Urothelium cell line (cell line): ENCODE measurements at places on chromosomes 7 and 10.
A peak's percentile ranks its signal among the peaks of the same experiment; 100 is the strongest.

GRCh38 chr7:45886931-45887667 lies 1.2 kb upstream of the IGFBP1 start:
- no peak for DNase-seq

- no peak for DNase-seq
Measured at GRCh38 chr7:30268586-30268985, 15.8 kb upstream of the ZNRF2 start.

DNA sequence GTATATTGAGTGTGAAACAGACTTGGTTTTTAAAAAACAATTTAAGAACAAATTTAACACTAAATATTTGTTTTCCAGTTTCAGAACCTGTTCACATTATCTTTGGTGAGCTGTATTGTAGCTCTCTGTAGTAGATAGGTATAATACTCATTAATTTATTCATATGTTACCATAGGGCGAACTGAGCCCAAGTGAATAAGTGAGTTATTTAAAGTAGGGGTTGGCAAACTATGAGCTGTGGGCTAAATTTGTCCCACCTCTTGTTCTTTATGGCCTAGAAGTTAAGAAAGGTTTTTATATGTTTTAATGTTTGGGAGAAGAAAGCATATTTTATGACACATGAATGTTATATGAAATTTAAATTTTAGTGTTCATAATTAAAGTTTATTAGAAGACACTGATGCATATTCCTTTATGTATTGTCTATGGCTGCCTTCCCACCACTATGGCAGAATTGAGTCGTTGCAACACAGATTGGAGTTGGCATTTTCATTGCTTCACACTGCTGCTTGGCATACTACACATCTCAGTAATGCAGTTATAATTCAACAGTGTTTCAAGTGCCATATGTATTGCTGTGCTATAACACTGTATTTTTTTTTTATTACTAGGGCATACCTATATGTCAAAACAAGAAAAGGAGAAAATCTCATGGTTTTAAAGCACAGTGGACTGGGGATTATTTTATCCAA lies 146.5 kb downstream of the ADK start:
- no peak for DNase-seq

DNA sequence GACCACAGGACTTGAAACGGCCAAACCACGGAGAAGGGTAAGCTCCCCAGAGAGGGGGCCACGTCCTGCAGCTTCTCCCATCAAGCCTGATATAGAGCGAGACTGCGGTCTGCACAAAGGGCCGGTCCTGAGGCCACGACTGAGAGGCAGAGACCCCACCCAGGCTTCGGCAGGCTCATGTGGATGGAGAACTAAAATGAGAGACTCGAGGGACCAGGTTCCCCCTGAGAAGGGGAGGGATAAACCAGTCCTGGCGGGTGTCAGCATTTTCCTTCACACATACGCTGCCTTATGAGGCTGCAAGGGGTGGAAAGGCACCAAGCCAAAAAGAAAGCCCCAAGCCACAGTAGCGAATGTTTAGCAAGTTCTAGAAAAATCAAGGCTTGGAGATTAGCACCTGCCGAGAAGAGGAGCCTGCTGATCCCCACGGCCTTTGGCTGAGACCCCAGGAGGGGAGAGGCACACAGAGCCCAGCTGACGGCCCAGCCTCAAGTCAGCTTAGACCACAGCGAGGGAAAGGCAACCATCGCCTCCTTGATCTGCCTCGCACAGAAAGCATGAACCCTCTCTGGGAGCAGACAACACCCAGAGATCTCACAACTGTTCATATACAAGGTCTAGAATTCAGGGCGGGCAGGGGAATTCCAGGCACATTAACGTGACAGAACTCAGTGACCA lies 92.6 kb upstream of the RNF32 start:
- DNase-seq, result no peak

GRCh38 chr10:69774596-69774995 lies 27.1 kb upstream of the COL13A1 start:
- DNase-seq, result no peak

DNA sequence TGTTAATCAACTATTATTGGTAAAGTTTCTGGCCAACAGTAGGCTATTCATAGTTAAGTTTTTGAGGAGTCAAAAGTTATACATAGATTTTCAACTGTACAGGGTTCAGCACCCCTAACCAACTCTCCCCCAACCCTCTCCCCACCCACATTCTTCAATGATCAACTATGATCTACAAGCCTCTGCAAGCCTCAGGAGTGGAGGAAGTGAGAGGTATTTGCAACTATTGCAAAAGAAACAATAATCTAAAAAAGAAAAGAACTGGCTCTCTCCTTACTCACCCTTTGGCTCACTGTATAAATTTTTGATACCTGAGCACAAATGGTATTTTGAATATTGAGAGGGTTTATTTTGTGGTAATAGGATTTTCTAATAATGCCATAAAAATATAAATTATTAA lies 179.8 kb downstream of the IPMK start:
- DNase-seq, result no peak

GRCh38 chr10:29643771-29644501 lies 9.2 kb upstream of the SVIL start:
- DNase-seq, result no peak

DNA sequence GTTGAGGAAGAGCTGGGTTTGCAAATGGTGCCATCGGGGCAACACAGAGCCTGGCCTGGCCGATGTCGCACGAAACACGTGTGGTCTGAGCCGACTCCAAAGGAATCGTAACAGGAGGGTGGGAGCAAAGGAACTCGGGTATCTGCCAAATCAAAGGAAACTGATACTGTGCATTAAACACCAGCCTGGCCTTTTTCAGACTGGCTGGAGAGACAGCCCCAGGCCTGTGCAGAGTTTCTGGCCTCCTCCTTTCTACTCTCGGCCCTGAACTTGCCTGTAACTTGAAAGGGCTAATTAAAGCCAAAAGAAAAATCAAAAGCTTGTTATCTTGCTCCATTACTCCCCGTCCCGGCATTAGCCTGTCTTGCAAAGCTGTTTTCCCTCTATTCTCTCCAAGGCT lies 71.4 kb downstream of the PLXNA4 start:
- DNase-seq, result no peak

- DNase-seq, result no peak
Measured at GRCh38 chr10:60343254-60343653, 46.4 kb downstream of the ANK3 start.

- no peak for DNase-seq
Measured at GRCh38 chr7:143126146-143126545, 5.7 kb upstream of the PIP start.

DNA sequence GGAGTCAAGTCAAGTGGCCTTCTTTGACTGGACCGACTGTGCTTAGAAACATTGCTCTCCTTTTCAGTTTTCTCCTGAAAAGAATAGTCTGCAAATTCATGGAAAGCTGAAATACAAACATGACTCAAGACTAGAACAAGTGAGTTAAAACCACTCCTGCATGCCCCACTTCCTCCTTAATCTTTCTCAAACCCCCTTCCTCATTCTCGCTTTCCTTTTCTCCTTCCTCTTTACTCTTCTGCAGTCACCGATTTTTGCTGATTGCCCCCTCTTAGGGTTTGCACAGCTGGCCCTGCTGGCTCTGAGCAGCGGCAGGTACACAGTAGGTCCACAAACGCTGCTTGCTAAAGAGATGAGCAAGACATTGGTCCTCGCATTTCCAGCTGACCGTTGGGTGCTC lies 34.8 kb upstream of the MKI67 start:
- no peak for DNase-seq

DNA sequence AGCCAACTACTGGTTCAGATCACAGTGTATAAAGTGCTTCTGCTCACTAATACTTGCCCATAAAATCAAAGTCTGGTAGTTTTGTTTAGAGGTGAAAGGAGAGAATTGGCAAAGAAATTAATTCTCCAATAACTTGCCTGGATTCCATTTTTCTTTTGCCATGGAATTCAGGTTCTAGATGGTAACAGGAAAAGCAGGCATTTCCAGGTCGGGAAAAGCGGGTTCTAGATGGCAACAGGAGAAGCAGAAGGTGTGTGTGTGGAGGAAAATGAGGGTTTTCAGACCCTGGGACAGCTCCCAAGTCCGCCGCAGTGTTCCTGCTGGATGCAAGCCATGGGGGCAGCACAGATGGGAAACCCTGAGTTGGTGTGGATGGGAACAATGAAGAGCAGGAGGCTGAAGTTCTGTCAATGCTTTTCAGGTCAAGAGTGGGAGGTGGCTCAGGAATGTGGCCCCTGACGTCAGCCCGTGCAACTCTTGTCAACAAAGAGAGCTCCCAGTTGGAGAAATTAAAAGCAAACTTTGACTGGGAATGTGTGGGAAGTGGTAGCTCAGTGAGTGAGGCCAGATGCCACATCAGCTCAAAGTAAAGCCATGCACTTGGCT lies 696.7 kb downstream of the LRMDA start:
- no peak for DNase-seq

- peak; percentile 26 for DNase-seq
Measured at GRCh38 chr7:155291045-155291530, 6.6 kb upstream of the INSIG1 start.

DNA sequence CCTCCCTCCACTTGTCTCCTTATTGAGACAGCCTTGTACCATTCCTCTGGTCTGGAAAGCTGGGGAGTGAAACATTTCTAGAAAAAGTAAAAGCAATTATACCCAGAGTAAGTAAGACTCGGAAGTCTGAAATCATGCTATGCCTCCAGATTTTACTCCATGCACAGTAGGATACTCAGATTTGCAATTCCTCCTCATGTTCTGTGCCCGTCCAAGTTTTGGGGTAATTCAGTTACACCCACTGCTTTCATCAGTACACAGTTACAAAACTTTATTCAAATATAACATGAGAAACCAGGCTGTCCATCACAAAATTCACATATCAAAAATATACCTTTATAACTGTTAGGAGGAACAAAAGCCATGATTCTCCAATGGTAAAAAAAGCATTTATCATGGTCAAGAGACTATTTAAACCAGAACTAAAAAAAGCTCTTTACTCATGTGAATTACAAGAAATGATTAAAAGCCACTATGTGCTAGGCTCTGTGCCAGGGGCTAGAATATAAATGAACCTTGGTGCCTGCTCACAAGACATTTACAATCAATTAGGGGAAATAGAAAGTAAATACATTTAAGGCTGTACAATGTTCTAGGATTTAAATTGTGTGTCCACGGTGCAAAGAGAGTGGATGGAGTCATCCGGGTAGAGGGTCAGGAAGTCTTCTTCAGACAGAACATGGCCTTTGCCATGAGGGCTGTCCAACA lies 320.2 kb downstream of the ELMO1 start:
- no peak for DNase-seq

GRCh38 chr10:119981826-119982225 lies 89.3 kb downstream of the SEC23IP start:
- DNase-seq, result peak; percentile 39

DNA sequence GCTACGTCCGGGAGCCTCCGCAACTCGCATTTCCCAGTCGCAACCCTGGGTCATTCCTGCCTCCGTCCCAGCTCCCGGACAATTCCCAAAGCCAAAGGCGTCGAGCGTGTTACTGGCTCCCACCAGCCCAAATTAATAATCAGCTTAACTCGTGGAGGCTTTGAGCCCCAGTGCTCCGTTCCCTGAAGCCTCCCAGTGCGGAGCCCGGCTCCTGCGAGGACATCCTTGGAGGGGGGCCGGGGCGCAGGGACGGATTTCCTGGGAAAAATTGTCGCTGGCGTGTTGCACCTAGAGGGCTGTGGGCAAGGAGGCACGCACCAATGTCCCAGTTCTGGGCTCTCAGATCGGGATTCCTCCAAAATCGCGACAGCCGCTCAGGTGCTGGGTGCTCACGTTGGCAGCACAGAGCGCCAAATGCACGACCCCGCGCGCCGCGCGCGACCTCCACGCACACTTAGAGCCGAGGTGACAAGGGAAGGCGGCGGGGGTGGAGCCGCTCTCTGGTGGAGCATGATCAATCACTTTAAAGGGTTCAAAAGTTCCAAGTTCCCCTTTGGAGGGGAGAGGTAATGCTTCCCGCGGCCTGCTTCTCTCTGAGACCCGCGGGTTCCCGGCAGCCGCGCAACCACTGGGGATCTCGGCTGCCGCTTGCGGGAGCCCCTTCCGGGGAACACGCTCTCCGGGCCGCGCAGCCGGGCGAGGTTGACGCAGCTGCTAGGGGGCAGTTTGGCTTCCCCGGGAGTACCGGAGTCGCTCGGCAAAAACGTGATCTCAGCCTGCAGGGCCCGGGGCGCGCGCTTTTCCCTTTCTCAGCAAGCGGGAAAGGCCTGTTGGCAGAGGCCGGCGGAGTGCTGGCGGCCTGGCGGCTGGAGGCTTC lies 25.5 kb downstream of the SKIDA1 start:
- no peak for DNase-seq

- DNase-seq, result no peak
Measured at GRCh38 chr7:25310896-25311295, 82.6 kb upstream of the NPVF start.

DNA sequence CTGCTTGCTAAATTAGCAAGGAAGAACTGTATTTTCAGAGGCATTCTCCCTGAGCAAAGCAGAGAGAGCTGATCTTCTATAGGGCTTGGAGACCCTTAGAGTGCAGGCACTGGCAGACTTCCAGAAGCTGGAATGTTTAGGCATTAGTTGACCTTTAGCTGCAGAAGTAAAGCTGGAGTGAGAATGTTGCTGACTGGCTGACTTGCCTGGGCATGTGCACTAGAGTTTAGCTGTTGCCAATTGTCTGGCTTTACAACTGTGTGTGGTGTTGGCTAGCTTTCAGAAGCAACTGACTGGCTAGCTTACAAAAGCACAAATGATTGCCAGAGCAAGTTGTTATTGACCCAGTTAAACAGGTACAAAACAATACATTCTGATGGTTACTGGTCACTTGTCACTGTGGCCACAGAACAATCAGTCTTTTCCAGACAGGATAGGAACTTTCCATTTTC lies 25.1 kb downstream of the FAM13C start:
- peak; percentile 72 for DNase-seq

- no peak for DNase-seq
Measured at GRCh38 chr10:88922041-88922440, 30.5 kb downstream of the ACTA2 start.

DNA sequence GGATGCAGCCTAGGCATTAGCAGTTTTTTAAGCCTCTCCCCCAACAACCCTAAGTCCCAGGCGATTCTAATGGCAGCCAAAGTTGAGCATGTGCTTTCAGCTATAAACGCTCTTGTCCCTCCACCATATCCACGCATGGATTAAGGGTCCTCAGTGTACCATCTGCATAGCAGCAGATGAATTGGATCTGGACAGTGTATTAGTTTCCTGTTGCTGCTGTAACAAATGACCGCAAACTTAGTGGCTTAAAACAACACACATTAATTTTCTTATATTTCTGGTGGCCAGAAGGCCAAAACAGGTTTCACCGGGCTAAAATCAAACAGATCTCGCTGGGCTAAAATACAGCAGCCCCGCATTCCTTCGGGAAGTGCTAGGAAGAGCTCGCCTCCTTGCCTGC lies 13.1 kb downstream of the TSPAN33 start:
- no peak for DNase-seq

GRCh38 chr7:18552316-18552916 lies 56.9 kb downstream of the HDAC9 start:
- no peak for DNase-seq

DNA sequence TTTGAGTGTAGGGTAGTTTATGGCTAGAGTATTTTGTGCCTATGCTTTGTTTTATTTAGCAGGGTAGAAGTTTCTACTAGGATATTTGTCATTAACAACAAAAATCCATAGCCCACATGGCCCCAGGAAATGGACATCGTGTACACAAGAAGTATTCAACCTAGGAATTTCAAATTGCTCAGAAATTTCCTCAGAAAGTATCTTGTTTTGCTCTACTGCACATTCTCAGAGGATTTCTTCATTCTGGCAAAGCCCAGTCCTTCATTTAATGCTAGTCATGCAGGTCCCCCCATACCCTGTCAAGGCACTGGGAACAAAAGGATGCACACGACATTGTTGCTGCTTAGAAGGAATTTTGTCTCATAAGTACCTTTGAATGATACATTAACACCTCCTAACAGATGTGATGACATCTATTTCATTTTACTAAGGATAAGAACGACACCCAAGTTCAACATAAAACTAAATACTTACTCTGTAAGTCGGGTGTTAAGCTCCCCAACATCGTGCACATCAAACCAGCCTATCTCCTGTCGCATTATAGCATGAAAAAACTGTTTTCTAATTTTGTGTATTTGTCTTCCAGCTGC lies 34.3 kb downstream of the ABCB1 start:
- no peak for DNase-seq
